Neural crest cell (in vitro differentiated cells): ENCODE measurements at places on chromosomes 2 and 18. TPM values are rescaled to one million over a fixed set of nuclear protein-coding genes. Genes with fewer than 3 reads are reported as not detected.

DNA sequence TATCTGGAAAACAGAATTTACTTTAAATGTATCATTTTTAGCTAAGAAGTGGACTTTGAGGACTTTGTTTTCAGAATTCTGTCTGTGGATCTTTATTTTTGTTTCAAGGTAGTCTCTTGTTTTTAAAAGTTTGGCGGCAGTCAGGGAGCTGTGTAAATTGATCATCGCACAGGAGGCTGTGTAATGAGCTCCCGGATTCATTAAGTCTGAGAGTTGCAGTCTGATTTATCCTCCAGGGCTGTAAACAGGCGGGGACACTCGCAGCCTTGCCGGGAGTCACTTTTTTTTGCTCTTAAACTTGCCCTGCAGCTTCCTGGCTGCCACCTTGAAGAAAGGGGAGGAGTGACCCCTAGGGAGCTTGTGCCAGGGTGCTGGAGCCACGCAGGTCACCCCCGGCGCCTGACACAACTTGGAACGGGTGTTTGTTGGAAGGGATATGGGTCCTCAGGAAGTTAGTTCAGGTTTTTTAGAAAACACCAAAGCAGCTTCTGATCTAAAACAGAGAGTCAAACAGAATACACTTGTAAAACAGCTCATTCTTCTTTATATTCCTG is 76.2 kb downstream of the DCDC2C start:
- no peak for DNase-seq
- H3K27ac ChIP-seq: no peak overlapping the region
- peaks cover 7% of the 10 kb centered on the region for H3K4me1 ChIP-seq
- H3K27me3 ChIP-seq: no peaks in the 10 kb centered on the region
- H3K4me3 ChIP-seq: no peak overlapping the region

DNA sequence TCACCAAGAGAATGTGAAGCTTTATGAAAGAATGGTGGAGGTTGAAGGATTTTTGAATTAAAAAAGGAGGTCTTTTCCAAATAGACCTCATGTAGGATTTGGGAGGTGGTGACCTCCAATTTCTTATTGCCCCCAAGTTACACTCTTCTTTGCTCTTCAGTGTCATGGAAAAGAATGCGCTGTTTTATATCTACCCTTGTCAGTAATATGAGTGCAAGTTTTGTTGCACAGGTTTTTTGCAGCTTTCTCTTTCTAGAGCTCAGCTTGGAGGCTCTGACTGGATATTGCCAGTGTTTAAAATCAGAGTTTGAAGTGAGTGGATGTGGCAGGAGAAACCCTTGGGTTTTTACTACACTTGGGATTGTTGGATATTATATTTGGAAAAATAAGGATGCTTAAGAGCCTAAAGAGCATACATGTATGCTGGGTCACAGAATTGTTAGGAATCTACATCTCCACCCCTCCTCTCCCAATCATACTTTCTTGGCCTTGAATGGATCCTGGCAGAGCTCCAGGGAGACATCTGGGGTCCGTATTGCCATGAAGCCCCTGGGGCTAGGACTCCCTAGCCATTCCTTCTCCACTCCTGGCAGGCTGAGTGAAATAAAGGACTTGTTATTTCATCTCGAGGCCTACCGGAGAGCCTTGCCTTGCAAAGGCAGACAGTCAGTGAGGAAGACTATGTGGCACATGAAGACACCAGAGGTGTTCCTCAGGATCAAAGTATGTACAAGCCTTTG is 43.8 kb downstream of the APOB start:
- H3K4me1 ChIP-seq: no peaks in the 10 kb centered on the region
- no peak overlapping the region for H3K27ac ChIP-seq
- no peaks in the 10 kb centered on the region for H3K36me3 ChIP-seq
- DNase-seq: no peak

- DNase-seq: no peak
- H3K4me3 ChIP-seq: no peak overlapping the region
- H3K36me3 ChIP-seq: peaks cover 7% of the 10 kb centered on the region
- H3K27ac ChIP-seq: no peak overlapping the region
- no peaks in the 10 kb centered on the region for H3K4me1 ChIP-seq
- no peaks in the 10 kb centered on the region for H3K27me3 ChIP-seq
These were observed 65.1 kb upstream of the ODC1 start for GRCh38 chr2:10513201-10513600.

DNA sequence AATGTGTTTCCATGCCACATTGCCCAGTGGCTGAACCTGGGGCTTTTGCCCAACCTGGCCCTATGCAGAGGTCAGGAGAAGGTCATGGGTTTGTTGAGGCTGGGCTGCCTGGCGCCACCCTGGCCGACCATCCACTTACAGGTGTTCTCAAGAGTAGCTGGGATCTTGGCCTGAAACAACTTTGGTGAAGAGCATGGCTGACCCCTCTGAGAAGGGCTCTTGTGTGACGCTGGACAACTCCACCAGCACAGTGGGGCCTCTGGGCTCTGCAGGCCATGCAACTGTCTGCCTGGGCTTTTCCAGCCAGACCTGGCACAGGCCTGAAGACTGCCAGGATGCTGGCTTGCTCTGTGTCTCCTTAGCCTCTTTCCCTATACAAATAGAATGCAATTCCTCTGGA is 76.4 kb upstream of the ZNG1B start:
- no peaks in the 10 kb centered on the region for H3K27me3 ChIP-seq
- H3K4me3 ChIP-seq: no peak overlapping the region
- H3K36me3 ChIP-seq: no peaks in the 10 kb centered on the region
- peaks cover 12% of the 10 kb centered on the region for H3K4me1 ChIP-seq

GRCh38 chr2:11556101-11556806 is 22.4 kb downstream of the GREB1 start:
- no peak for DNase-seq
- H3K27me3 ChIP-seq: no peaks in the 10 kb centered on the region
- H3K27ac ChIP-seq: peak overlapping the region; percentile 25
- H3K36me3 ChIP-seq: no peaks in the 10 kb centered on the region

DNA sequence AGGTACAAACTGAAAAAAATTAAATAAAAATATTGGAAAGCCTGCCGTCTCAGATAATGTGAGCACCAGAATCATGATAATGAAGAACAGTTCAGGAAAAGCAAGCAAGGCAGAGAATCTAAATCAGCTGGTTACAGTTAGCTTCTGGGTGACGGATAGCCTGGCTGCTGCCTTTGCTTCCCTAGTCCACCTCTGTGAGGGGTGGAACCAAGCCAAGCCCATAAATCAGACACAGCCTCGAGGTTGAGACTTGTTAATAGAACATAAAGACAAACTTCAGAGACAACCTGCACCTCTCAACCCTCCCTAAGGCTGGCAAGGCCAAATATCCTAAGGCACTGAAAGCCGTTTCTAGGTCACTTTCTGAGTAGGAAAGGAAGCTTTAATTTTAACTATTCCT is 334.7 kb upstream of the SLC39A10 start:
- H3K27me3 ChIP-seq: no peaks in the 10 kb centered on the region
- no peak overlapping the region for H3K4me3 ChIP-seq
- H3K27ac ChIP-seq: no peak overlapping the region
- no peak for DNase-seq

GRCh38 chr2:233007270-233007669 is 5.8 kb downstream of the NGEF start:
- no peaks in the 10 kb centered on the region for H3K4me1 ChIP-seq
- no peaks in the 10 kb centered on the region for H3K27me3 ChIP-seq
- H3K27ac ChIP-seq: no peak overlapping the region
- no peak overlapping the region for H3K4me3 ChIP-seq
- DNase-seq: no peak
- no peaks in the 10 kb centered on the region for H3K36me3 ChIP-seq

- H3K4me1 ChIP-seq: no peaks in the 10 kb centered on the region
- H3K27ac ChIP-seq: no peak overlapping the region
- H3K4me3 ChIP-seq: no peak overlapping the region
- no peaks in the 10 kb centered on the region for H3K36me3 ChIP-seq
- H3K27me3 ChIP-seq: no peaks in the 10 kb centered on the region
These were observed 57.0 kb downstream of the L3MBTL4 start for GRCh38 chr18:6357668-6358067.

Gene CCBE1
- 0.18 and 0.33 TPM in 2 replicates for total RNA-seq

DNA sequence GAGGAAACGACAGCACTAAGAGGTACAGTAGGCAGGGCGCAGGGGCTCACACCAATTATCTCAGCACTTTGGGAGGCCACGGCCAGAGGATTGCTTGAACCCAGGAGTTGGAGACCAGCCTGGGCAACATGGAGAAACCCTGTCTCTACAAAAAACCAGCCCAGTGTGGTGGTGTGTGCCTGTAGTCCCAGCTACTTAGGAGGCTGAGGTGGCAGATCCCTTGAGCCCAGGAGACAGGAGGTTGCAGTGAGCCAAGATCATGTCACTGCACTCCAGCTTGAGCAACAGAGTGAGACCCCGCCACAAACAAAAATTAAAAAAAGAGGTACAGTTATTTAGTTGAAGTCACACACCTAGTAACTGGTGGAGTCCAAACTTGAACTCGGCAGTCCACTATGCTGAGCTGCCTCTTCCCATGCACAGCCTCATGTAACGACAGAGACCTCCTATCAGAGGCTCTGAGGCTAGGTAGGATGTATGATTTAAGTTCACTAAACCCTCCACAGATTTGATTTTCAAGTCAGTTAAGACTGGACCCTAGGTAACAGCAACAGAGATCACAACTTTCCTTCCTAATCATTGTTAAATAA is 8.7 kb downstream of the STK17B start:
- H3K36me3 ChIP-seq: no peaks in the 10 kb centered on the region
- no peak for DNase-seq
- H3K4me3 ChIP-seq: no peak overlapping the region
- no peaks in the 10 kb centered on the region for H3K27me3 ChIP-seq

Gene METTL5
- total RNA-seq: 55.1 and 55.7 TPM in 2 replicates

DNA sequence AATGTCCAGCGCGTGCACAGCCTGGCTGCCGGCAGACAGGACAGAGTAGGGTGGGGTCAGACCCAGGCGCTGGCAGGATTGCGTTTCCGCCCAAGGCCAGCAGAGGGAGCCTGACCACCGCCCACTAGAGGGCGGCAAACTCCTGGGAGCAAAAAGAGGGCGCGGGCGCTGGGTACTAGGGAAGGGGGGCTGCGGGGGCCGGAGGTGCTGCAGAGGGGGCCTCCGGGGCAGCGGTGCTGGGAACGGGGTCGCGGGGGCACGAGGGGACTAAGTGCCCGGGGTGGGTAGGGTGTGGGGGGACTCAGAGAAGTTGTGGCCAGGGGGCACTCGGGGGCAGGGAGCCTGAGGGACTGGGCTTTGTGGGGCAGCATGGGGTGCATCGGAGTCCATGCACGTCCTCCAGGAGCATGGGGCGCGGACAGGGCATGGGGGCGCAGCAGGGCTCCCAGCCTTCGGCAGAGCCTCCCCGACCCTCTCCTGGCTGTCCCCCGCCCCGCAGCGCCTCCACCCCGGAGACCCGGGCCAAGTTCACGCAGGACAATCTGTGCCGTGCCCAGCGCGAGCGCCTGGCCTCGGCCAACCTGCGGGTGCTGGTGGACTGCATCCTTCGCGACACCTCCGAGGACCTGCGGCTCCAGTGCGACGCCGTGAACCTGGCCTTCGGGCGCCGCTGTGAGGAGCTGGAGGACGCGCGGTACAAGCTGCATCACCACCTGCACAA is 3.2 kb downstream of the TEKT4 start:
- no peaks in the 10 kb centered on the region for H3K4me1 ChIP-seq
- H3K27me3 ChIP-seq: peaks cover 36% of the 10 kb centered on the region
- DNase-seq: peak; percentile 71
- no peak overlapping the region for H3K4me3 ChIP-seq
- H3K27ac ChIP-seq: no peak overlapping the region
- no peaks in the 10 kb centered on the region for H3K36me3 ChIP-seq

GRCh38 chr2:143981428-143981827 is 538.5 kb downstream of the ZEB2 start:
- no peak for DNase-seq
- peaks cover 5% of the 10 kb centered on the region for H3K4me1 ChIP-seq
- no peak overlapping the region for H3K4me3 ChIP-seq
- H3K27me3 ChIP-seq: no peaks in the 10 kb centered on the region

Gene LBH
- total RNA-seq: 16.1 and 16.7 TPM in 2 replicates

Gene PLB1
- total RNA-seq: 0.16 TPM in 1 of 2 replicates, not detected in the other

DNA sequence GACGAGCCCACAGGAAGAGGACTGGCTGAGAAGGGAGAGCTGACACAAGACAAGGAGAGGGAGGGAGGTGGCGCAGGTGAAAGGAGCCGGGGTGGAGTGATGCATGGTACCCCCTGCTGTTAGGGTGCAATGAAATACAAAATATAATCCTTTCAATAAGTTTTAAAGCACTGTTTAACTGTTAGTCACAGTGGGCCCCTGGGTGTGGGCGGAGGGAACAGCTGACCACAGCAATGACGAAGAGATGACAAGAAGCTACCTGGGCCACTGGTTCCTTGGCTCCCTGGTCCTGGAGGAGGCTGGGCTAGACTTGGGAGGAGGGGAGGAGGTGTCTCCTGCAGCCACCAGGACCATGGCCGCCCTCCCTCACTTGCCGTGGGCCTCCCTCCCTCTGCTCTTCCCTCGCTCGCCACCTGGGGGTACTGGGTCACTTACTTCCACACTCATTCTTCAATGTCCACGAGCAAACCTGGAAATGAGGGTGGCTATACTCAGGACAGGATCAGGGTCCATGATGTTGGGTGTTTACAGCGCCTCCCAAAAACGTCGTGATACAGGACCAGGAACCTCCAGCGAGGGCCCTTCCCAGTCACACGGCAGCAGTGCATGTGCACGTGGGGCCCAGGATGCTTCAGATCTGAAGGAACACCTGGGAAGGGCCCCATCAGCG is 196.1 kb downstream of the ANKRD30B start:
- H3K27me3 ChIP-seq: no peaks in the 10 kb centered on the region
- no peak for DNase-seq
- no peaks in the 10 kb centered on the region for H3K4me1 ChIP-seq
- no peak overlapping the region for H3K4me3 ChIP-seq

Gene SCN9A
- total RNA-seq: 0.86 and 1.3 TPM in 2 replicates

DNA sequence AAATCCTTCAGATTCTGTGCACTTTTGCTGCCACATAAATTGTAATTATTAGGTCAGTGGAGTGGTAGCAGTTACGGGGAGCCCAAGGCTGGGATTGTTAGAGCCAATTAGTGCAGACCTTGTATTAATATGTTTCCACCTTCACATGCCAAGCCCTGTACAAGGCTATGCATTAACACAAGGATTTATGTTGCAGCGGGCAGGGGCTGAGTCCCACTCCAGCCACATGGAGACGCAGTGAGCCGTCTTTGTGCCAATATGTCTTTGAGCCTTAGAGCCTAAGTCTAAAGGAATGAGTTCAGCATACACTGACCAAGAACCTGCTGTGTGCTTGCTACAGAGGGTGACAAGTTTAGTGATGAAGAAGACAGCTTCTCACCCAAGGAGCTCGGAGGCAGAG is 238.2 kb downstream of the TSN start:
- no peaks in the 10 kb centered on the region for H3K36me3 ChIP-seq
- H3K4me1 ChIP-seq: no peaks in the 10 kb centered on the region
- H3K4me3 ChIP-seq: no peak overlapping the region
- no peak for DNase-seq
- H3K27me3 ChIP-seq: no peaks in the 10 kb centered on the region

GRCh38 chr2:46329803-46330775 is 32.9 kb downstream of the EPAS1 start:
- no peaks in the 10 kb centered on the region for H3K36me3 ChIP-seq
- peaks cover 16% of the 10 kb centered on the region for H3K4me1 ChIP-seq
- no peaks in the 10 kb centered on the region for H3K27me3 ChIP-seq
- H3K4me3 ChIP-seq: no peak overlapping the region
- DNase-seq: no peak

Gene RAB27B
- total RNA-seq: 0.25 and 0.44 TPM in 2 replicates
